ENCODE measurements at places on chromosomes 6 and 20. TPM values are rescaled to one million over a fixed set of nuclear protein-coding genes. Genes with fewer than 3 reads are reported as not detected.

The PSMB9 gene
- 17.6 TPM for total RNA-seq

The DNMT3B gene
- total RNA-seq: 0.44 TPM

GRCh38 chr6:41697861-41698781 lies 37.3 kb downstream of the TFEB start:
- no peaks in the 10 kb centered on the region for H3K36me3 ChIP-seq
- DNase-seq: no peak
- H3K4me1 ChIP-seq: peaks cover 65% of the 10 kb centered on the region
- H3K27me3 ChIP-seq: no peaks in the 10 kb centered on the region
- H3K4me3 ChIP-seq: no peak overlapping the region

DNA sequence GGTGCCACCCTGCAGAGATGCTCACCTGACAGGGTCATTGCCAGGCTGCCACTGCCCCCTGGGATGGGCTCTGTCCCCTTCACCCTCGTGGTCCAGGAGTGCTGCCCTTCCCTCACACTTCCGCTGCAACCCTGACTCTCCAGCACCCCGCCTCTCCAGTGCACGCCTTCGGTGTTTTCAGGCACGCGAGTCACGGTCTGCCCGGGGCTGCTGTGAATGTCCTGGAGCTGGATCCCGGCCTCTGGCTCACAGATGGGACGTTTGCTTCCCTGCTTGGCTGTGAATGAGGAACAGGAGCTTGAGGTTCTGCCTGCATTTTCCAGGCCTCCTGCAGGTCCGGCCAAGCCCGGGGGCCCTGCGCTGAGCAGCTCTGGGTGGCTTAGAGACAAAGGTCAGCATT lies 343.4 kb downstream of the SMOC2 start:
- H3K4me3 ChIP-seq: no peak overlapping the region
- H3K36me3 ChIP-seq: no peaks in the 10 kb centered on the region
- H3K4me1 ChIP-seq: no peaks in the 10 kb centered on the region
- no peak overlapping the region for H3K27ac ChIP-seq
- no peak for DNase-seq

GRCh38 chr20:44516491-44516890 lies 5.4 kb downstream of the SERINC3 start:
- no peak overlapping the region for H3K4me3 ChIP-seq
- peak overlapping the region; percentile 1 for H3K27ac ChIP-seq
- peak; percentile 75 for DNase-seq

GRCh38 chr6:21334651-21335050 lies 258.9 kb upstream of the SOX4 start:
- no peaks in the 10 kb centered on the region for H3K27me3 ChIP-seq
- DNase-seq: no peak
- no peak overlapping the region for H3K27ac ChIP-seq
- H3K4me1 ChIP-seq: no peaks in the 10 kb centered on the region

The GABRR2 gene
- total RNA-seq: 0.33 TPM

The SLC17A9 gene
- total RNA-seq: 1.8 TPM

DNA sequence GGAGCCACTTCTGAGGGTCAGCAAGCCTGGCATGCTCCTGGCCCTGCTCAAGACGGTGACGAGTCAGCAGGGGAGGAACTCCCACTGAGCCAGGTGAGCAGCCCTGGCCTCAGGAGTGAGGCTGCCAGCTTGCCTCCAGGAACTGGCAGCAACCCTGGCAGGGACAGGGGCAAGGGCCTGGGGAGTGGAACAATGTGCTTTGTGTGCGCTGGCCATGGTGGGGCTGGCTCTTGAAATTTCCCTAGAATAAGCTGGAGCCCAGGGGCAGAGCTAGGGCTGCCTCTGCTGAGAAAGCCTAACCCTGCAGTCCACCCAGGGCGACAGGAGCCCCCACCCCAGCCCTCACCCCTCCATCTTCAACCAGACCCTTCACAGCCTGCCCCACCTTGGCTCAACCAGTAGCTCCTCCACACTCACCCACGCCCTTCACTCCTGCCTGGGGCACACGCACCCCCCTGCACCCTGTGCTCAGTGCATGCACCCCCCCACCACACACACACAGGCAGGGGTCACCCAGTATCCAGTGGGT lies 88.0 kb downstream of the MRPL14 start:
- H3K27me3 ChIP-seq: no peaks in the 10 kb centered on the region
- H3K36me3 ChIP-seq: no peaks in the 10 kb centered on the region
- no peak overlapping the region for H3K27ac ChIP-seq
- H3K4me1 ChIP-seq: peaks cover 3% of the 10 kb centered on the region
- no peak for DNase-seq

- H3K4me3 ChIP-seq: no peak overlapping the region
- no peak overlapping the region for H3K27ac ChIP-seq
- no peak for DNase-seq
- H3K4me1 ChIP-seq: peaks cover 10% of the 10 kb centered on the region
- H3K36me3 ChIP-seq: no peaks in the 10 kb centered on the region
- no peaks in the 10 kb centered on the region for H3K27me3 ChIP-seq
Observed at GRCh38 chr6:140436023-140436811, 1061.8 kb upstream of the CITED2 start.

GRCh38 chr6:140462453-140463311 lies 1088.2 kb upstream of the CITED2 start:
- no peaks in the 10 kb centered on the region for H3K36me3 ChIP-seq
- H3K4me1 ChIP-seq: peaks cover 11% of the 10 kb centered on the region
- H3K27ac ChIP-seq: peak overlapping the region; percentile 52
- no peak overlapping the region for H3K4me3 ChIP-seq

The KLHDC3 gene
- 122 TPM for total RNA-seq

Data from right atrium auricular region (tissue), 2 donors.